Brain microvascular endothelial cell (primary cell): ENCODE measurements at places on chromosomes 3 and 15.
A peak's percentile ranks its signal among the peaks of the same experiment; 100 is the strongest.

DNA sequence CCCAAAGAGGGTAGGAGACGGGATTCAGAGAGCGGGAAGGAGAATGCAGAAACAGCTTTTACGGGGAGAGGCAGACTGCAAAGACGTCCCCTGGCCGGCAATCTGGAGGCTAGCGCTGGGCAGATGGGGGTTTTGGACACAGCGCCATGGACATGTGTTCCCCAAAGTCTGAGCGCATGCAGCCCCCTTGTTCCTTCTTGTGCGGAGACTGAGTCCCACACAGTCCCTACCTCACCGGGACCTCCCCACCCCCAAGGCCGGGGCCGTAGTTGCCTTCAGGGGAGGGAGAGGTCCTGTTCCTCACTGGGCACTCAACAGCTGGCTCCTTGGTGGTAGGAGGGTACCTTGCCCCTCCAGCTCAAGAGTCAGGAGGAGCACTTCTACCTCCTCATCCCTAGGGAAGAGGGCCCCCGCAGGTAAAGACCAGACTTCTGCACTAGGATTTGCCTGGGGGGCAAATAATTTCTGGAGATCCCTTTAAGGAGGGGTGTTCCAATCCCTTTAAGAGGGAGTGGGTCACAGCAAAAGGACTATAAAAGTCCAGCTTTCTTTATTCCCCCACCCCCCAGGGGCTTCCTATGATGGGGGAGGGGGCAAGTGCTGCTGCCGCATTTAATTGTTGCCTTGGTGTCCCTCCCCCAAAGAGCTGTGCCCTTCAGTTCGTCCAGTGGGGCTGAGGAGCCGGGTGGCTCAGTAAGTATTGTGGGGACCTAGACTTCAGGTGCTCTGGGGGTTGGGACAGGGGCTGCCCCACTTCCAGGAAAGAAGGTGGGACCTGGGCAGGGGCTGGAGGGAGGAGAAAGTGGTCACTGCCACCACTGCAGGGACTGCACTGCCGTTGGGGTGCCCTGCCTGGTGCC is 3.6 kb upstream of the BAHD1 start:
- DNase-seq, result no peak

DNA sequence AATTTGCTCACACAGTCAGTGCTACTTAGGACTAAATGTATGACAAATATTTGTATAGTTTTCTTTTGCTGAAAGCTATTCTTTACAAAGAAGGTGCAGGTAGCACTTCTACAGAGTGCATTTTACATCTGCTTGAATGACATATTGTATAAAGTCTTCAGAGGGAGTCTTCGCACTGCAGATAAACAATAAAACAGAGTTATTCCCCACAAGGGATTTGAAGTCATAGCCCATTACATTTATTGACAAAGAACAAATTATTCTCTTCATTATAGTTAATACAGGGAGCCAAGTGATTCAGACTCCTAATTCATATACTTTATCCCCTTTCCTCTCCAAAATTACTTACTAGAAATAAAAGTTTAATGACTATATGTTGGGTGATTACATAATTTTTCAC is 529.7 kb downstream of the EDEM1 start:
- no peak for DNase-seq

- no peak for DNase-seq
Observed at GRCh38 chr3:125075738-125076137, 19.9 kb upstream of the HEG1 start.

DNA sequence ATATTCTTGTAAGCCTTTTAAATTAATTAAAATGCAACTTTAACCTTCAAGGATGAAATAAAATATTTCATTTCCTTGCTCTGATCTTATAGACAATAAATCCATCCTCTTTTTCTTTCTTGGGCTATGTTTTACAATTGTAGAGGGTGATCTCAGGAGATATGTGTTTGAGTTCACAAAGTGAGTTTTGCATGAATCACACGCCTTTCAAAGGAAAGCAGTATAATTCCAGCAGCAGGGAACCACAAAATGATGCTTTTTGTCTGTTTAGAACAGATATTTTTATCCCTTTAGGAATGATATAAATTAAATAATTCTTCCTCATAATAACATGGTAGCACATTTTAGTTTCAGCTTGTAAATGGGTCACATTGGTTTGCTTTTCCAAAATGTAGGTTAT is 191.2 kb downstream of the SEMA6D start:
- no peak for DNase-seq

DNA sequence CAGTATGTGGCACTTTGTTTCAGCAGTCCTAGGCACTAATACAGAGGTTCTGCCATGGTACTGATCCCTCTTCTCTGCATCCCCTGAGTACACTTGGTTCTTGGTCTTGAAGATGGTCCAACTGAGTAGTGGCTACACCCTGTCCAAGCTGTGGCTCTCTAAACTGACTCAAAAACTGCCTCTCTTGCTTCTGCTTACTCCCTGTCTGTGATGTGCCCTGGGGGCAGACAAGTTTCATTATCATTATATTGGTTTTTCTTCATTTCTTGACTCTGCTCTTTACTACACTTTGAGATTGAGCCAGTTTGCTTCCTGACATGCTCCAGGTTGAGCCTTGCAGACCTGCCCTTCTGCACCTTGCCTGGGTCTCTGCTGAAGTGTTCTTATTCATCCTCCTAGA is 18.9 kb upstream of the ST3GAL6 start:
- DNase-seq, result no peak

- peak; percentile 7 for DNase-seq
Observed at GRCh38 chr3:43248185-43248583, 38.2 kb upstream of the SNRK start.

DNA sequence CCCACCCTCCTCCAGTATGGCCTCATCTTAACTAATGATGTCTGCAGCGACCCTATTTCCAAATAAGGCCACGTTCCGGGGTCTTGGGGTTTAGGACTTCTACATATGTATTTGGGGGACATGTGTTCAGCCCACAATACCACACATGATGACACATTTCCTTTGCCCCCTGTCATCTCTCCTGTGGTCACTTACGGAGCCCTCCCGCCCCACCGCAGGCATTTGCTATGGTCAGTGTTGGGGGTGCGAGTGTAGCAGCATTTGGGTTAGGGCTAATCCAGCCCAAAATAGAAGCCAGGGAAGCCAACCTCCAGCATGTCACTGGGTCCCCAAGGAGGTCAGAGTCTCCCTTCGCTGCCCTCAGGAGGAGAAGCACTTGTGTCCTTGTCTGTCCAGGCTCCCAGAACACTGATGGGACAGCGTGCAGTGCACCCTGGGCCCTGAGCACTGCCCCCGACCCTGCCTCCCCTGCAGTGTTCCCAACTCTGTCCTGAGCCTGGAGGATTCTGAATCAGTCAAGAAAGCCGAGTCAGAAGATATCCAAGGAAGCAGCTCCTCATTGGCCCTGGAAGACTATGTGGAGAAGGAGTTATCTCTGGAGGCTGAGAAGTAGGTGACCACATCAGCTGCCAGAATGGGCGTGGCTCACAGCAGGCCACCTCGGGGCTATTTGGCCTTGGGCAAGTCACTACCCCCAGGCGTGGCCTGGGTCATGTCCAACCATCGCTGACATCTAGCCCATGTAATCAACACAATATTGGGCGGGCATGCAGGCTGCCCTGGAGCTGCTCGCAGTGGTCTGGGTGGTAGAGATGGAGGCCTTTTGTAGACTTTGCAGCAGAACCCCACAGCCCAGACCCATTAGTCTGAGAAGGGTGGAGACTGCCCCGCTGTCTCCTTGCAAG is 46.9 kb upstream of the FGD5 start:
- DNase-seq, result no peak

- no peak for DNase-seq
Observed at GRCh38 chr3:66629150-66629981, 128.5 kb upstream of the LRIG1 start.

- peak; percentile 31 for DNase-seq
Observed at GRCh38 chr3:64049136-64049535, 25.8 kb upstream of the PSMD6 start.

GRCh38 chr3:150414258-150414657 is 6.2 kb downstream of the TSC22D2 start:
- DNase-seq, result peak; percentile 53

DNA sequence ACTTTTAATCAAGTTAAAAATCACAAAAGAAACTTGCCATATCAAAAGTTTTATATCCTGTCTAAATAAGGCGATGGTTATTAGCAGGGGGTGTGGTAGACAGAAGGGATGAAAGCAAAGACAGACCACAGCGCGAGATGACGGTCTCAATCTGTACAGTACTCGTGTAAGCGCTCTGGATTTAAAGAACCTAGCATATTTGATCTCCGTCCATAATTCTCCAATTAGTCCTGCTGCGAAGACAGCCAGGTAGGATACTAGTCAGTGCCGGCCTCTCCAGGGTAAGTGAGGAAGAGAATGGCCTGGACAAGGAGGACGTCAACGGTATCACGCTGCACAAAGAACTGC is 701 bp downstream of the SGO1 start:
- peak; percentile 12 for DNase-seq

- DNase-seq, result no peak
Observed at GRCh38 chr15:85974348-85974705, 105.3 kb upstream of the AGBL1 start.

- DNase-seq, result no peak
Observed at GRCh38 chr15:94253742-94254141, 22.4 kb downstream of the MCTP2 start.

- no peak for DNase-seq
Observed at GRCh38 chr15:74037171-74038117, 42.9 kb downstream of the PML start.

DNA sequence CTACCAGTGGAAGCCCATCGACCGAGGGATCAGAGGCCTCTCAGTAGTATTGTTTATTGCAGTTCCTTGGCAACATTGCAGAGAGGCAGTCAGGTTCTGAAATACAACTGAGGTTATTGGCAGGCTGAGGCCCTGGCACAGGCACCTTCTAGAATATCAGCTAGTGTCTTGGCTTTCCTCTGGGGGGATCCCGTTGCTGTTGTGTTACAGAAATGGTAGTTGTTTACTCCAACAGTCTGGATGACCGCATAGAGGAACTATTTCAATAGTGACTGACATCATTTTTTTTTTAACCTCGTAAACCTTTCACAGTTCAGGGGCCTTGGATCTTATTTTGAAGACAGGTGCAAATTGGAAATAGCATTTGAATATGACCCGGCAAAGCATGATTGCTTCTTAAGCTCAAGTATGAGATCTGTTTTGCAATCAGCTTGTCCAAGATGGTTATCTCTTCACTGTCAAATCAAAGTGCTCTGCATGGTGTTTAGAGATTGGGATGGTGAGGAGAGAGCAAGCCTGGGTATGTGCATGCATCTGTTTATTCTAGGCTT is 63.9 kb downstream of the PGPEP1L start:
- no peak for DNase-seq
